ENCODE measurements at places on chromosomes 4 and X.

- no peak for DNase-seq
These were observed 26.1 kb downstream of the RBM46 start for GRCh38 chr4:154807042-154807630.

DNA sequence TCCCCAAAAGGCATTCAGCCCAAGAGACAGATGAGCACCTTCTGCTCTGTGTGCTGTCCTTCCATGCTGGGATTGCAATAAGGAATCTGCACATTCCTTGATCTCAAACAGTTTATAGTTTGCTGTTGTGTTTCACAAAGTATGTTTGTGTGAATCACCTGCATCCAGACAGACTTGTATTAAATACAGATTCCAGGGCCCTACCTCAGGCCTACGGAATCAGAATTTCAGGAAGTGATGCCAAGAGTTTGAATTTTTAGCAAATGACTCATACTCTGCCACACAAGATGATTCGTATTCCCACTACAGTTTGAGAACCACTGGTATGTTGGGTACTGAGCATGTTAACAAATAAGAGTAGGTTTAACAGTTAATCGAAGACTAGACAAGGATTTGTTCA lies 7.0 kb downstream of the VAMP7 start:
- DNase-seq = no peak

DNA sequence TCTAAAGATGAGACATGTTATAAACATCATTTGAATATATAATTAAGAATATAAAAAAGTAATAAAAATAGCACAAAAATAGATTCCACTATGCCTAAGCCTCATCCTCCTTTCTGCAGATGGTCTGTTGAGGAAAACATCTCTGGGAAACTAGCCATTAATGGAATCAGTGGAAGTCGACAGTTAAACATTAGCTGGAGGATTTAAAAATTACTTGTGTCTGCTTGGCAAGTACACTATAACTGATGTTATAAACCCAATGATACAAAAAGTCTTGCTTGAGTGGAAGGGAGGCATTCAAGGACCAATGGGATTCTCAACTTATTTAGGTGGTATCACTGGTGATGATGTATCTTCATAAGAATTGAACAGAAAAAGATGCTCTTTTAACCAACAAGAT lies 1598.3 kb downstream of the PCDH18 start:
- DNase-seq = no peak

DNA sequence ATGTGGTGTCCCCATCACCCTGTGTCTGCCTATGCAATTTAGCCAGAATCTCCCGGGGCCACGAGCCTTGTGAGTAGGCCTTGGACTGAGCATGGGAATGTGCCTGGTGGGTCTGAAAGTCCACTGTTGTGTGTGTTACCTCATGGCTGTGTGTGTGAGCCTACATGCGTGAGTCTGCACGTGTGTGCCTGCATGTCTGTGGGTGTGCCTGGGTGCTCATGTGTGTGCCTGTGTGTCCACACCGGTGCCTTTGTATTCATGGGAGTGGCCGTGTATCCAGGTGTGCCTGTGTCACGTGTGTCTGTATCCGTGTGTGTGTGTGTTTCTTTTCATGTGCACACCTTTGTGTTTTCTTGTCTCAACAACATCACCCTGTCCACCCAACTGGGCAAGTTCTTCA lies 14.2 kb downstream of the ATP5ME start:
- no peak for DNase-seq

- no peak for DNase-seq
These were observed 128.3 kb upstream of the MAOA start for GRCh38 chrX:43527801-43528200.
